ENCODE measurements at places on chromosomes 1 and 21.

GRCh38 chr1:81613803-81614202 lies 186.9 kb upstream of the ADGRL2 start:
- DNase-seq = no peak

DNA sequence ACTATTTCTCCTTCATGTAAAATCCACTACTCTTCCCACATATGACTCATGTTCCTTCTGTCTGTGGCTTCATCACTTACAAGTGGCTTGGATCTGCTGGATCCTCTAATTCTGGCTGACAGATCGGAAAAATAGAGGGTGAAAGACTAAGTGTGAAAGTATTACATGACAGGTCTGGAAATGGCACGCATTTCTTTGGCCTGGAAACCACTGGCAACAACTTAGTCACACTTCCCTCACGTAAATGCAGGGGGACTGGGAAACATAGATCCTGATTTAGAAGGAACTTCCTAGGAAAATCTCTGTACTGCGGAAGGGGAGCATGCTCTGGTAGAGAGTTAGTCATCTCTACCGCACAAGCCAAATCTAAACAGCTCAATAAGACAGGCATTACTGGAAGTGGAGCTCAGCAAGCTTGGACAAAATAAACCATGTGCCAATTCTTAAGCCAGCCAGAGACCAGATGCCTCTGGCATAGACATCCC lies 305.4 kb upstream of the PTBP2 start:
- peak; percentile 79 for DNase-seq

DNA sequence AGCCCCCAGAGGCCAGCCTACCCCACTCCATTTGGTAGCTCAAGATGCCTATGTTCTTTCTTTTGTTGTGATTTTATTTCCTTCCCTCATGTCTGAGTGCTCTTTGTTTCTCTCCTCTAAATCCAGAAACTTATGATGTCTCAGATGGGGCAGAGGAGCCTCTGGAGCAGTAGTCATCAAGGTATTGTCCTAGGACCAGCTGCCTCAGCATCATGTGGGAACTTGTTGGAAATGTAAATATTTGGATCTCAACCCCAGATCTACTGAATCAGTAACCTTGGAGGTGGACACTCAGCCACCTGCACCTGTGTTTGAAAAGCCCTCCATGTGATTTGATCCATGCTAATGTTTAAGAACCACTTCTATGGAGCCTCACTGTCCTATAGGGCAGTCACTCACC lies 593.1 kb upstream of the PLXNA2 start:
- no peak for DNase-seq

- DNase-seq = no peak
Measured at GRCh38 chr1:88612292-88612691, 71.8 kb upstream of the PKN2 start.

GRCh38 chr1:50450861-50451653 lies 27.8 kb upstream of the DMRTA2 start:
- DNase-seq = no peak

DNA sequence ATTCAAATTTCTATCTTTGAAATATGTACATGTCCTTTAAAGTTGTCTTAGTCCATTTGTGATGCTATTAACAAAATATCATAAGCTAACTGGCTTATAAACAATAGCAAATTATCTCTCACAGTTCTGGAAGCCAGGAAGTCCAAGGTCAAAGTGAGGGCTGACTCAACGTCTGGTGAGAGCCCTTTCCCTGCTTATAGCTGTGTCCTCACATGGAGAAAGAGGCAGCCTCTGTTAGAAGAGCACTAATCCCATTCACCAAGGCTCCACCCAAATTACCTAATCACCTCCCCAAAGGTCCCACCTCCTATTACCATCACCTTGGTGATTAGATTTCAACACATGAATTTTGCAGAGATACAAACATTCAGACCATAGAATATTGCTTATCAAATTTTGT lies 450.1 kb upstream of the BEND5 start:
- no peak for DNase-seq

DNA sequence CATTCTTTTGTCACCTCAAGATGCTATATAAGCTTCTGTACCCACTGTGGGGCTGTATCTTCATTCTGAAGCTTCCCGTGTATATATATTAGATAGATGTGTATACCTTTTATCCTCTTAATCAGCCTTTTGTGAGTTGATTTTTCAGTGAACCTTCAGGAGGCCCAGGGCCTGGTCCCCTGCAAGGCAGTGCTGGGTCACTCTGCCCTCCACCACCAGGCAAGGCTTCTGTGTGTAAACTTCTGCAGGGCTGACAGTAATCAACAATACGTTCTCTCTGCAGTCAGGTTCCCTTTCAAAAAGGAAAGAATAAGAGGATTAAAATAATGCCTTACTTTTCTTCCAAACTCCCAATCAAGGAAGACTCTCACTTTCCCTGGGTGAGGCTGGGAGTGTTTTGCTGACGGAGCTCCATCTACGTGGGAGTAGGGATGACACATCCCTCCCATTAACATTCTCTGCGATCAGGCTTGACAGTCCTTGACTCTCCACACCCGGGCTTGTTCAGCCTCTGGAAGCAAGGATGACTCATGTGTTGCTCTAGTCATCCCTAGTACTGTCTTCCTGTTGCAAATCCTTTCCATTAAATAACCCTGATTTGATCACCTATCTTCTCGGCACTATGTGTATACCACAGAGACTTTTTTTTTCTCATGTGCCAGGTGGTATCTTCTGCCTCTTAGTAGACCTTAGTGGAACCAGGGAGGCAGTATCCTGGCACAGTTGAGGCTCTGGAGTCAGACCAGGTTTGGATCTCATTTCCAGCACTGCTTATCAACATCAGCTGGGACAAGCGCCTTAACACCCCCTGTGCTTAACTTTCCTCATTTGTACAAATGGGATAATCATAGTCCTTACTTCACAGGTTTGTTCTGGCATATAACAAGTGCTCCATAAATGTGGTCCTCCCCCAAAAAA lies 70.3 kb upstream of the KCNK1 start:
- no peak for DNase-seq
